ENCODE measurements at places on chromosomes 4 and X.

- no peak for DNase-seq
Measured at GRCh38 chrX:118989886-118990285, 15.5 kb downstream of the LONRF3 start.

DNA sequence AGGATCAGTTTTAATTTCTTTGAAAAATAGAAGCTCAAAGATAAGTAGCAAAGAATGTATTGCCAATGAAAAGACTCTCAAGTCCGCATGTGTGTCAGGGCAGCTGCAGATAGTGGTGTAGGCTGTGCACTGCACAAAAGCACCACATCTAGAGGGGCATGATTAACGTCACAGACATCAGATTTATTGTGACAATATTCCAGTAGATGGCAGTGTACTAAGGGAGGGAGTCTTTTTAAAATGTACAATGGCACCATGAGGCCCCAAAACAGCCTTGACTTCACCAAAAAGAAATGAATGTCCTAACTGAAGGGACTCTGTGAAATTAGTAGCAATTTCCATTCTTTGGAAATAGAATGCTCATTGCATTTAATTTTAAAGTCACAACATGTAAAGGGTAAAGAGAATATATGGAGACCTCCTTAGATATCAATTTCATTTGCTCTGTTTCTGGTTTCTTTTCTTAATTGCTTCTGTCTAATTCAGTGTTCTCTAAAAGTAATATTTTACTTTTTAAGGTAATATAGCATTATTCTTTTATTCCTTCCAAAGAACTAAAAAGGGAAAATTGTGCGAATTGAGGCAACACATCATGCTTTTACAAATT lies 98.4 kb downstream of the ZNF827 start:
- DNase-seq: peak; percentile 73

GRCh38 chr4:8863686-8864682 lies 7.7 kb downstream of the HMX1 start:
- no peak for DNase-seq

DNA sequence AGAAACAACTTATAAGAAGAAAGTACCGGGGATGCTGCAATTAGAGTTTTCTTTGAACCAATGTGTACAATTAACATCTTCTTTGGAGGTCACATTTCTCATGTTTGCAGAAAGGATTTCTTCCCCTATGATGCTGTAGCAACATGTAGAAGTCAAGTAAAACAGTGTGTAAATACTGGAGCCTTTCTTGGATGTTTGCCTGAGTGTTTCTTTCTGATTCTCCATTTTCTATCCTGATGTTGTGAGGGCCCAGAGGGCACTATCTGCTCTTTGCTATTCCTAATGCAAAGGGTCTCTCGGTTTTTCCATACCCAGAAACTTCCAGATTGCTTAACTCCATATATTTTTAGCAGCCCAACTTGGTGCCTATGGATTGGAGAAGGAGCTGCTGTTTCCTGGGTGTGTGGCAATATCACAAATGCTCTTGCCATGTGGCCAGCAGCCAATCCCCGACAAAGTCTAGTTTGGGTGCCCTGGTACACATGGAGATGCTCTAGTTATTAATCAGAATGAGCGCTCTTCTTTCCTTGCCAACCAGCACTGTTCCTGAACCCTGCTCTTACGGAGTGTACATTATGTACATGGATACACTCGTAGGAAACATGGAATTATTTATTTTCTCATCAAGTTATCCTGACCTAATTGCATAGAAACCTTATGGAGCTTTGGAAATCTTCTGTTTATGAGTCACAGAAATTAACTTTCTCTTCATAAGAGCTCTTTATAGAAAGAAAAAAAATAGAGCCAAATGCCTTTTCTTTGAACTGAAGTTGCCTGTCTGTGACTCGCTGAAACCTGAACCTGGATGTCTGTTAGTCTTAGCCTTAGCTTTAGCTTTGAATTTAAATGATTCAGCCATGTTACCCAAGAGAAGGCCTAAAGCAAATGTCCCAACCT lies 67.0 kb upstream of the GPC4 start:
- DNase-seq: no peak

DNA sequence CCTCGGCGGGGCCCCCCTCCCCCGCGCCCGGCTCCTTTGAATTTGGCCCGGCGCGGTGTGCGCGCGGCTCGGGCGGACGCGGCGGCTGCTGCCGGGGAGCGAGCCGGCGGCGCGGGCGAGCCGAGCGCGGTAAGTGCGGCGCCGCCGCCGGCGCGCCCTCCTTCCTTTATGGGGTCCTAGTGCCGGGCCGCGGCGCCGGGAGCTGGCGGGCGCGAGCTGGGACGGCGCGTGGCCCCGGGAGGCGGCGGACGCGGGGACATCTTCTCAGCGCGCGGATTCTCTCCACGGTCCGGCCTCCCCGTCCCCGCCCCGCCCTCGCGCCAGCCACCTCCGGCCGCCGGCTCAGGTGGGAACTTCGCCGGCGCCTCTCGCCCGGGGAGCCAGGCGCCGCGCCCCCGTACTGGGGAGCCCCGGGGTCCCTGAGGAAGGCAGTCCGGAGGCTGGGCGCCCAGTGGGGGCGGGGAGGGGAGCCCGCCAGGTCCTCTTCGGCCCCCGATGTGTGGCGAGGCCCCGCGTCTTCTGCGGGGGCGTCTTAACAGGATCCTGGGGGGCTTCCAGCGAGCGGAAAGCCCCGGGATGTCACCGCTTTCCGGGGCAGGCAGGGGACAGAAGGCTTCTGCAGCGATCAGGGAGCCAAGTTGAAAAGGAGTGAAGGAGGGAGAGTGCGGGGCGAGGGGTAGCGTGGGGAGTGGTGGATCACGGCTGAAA lies 98.4 kb upstream of the TENM3 start:
- no peak for DNase-seq

DNA sequence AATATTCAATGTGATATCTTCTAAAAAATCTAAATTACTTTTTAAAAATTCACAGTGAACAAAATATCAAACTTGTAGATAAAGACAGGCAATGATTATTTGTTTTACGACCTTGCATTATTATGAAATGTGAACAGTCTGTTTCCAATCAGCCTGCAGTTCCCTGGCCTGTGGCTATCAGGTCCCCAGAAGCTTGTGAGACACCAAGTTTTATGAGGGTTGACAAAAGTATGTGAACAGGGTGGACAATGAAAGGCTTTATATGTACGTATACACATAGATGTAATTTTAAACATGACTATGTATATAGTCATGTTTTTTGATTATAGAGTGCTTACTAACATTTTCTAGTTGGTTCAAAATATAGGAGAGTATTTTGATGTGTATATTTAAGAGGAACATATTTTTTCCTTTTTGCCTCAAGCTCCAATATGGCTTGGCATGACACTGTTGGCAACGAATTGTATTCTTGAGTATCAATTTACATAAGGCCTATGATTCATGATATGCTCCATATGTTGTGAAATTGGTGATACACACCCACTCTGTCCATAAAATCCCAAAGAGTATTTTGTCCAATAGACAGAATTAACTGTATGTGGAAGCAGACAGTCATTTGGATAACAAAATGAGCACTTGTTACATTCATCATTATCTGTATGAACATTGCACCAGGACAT lies 55.7 kb downstream of the BTC start:
- no peak for DNase-seq

GRCh38 chr4:89737888-89738287 lies 99.1 kb downstream of the SNCA start:
- no peak for DNase-seq

DNA sequence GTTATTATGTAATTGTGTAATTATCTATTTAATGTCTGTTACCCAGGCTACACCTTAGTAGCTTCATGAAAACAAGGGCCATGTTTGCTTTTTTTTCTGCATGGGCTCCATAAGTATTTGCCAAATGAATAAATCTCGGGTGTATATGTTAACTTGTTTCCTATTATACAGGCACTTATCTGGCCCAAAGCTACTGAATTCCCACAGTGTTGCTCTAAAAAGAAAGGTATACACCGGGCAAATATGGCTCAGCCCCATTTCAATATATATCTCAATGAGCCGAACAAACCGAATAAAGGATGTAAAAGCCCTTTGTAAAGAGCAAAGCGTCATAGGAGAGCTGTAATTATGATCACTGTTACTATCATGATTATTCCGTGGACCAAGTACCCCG lies 767 bp downstream of the PAQR3 start:
- DNase-seq: no peak

DNA sequence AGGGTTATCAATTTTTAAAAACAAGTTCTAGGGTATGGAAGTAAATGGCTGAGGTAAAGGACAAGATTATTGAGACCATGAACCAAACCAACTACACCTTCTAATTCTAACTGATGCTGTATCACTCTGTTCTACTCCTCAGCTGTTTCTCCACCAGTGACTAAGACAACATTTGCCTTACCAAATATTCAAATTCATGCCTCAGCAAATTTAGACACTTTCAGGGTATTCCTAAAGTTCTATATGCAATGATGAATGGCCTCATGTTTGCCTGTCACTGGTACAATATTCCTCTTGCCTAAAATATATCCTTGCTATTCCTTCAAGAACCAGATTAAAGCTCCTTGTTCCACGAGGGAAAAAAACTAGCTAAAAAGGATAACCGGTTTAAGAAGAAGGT lies 5.0 kb downstream of the RPL9 start:
- no peak for DNase-seq

Data from midbrain (tissue), 1 donor.